NCI-H345 (cell line): ENCODE measurements at places on chromosomes 16 and 17.

- no peak for DNase-seq
Observed at GRCh38 chr17:5583426-5584382, 605 bp downstream of the NLRP1 start.

DNA sequence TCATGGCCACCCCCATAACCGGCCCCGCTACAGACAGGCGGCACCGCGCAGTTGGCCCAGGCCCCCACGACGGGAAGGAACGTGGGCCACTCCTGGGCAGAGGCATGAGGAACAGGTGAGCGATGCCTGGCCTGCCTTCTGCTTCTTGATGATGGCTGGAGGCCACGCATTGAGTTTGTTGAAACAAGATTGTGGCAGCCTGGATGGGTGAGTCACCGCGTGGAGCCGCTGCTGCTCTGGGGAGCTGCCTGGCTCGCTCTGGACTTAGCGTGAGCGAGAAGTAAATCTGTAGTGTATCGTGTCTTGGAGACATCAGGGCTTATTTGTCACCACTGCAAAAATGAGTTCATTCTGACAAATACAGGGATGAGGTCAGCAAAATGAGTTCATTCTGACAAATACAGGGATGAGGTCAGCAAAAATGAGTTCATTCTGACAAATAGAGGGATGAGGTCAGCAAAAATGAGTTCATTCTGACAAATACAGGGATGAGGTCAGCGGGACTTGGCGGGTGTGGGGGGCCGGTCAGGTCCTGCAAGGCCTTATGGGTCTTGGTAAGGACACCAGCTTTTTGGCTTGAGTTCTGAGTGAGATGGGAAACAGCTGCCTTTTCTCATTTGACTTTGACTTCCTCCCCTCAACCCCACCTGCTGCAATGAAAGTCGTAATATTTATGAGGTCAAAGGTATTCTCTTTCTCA, 93.0 kb downstream of the SEC14L1 start:
- DNase-seq, result no peak

DNA sequence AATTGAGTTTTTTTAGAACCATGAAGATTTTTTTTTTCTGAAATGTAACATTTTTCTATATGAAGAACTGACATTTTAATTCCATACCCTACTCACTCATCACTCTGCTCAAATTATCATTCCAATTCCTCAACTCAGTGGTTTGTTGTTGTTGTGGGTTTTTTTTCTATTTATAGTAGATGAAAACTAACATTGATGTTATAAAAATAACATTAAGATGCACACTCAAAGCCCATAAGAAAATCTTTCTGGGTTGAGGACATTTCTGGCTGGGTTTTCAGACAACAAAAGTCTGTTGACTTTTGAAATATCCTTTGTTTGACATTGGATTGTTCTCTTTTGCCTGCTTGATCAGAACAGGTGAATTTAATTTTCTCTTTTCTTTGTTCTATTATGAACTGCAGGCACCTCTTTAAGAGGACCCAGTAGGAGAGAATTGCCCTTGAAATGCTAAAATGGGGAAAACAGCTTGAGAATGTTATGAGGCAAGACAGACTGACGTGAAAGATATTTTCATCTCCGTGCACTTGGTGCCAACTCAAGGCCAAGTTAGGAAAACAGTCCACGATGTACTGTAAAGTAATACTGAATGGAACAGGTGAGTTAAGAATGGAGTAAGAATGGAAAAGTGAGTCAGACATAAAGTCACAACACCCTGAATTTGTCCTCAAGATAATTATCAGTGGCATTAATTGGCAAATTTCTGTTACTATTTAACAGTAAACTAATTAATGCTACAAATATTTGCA, 16.1 kb upstream of the ABCA5 start:
- peak; percentile 19 for DNase-seq

DNA sequence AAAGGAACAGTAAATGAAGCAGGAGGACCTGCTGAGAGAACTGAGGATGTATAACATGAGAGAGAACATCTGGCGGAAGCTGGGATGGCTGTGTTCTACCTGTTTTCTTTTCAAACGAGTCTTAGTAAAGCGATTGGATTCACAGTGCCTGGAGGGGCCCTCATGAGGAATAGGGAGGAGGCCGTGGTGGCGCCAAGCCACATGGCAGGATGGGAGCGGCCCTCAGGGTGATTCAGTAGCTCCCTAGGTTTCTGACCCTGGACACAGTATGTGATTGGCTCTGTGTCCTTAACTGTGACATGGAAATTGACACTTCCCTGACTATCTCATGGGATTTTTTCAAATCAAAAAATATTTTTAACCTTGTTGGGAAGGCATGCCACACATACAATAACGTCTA, 32.1 kb downstream of the USP43 start:
- DNase-seq, result no peak

GRCh38 chr17:792277-792676, 10.1 kb downstream of the MRM3 start:
- DNase-seq, result no peak

DNA sequence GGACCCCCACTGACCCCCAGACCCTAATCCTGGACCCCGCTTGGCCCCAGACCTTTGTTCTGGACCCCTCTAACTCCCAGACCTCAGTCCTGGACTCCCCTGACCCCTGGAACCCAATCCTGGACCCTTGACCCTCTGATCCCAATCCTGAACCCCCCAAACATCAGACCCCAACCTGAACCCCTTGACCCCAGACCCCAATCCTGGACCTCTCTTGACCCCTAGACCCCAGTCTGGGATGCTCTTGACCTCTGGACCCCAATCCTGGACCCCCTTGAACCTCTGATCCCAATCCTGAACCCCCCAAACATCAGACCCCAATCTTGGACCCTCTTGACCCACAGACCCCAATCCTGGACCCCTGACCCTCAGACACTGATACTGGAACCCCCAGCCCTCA, 13.5 kb upstream of the P2RX1 start:
- no peak for DNase-seq
